ENCODE measurements at places on chromosomes 5 and 9.

GRCh38 chr9:87372356-87372851 lies 125.3 kb upstream of the DAPK1 start:
- DNase-seq: no peak

DNA sequence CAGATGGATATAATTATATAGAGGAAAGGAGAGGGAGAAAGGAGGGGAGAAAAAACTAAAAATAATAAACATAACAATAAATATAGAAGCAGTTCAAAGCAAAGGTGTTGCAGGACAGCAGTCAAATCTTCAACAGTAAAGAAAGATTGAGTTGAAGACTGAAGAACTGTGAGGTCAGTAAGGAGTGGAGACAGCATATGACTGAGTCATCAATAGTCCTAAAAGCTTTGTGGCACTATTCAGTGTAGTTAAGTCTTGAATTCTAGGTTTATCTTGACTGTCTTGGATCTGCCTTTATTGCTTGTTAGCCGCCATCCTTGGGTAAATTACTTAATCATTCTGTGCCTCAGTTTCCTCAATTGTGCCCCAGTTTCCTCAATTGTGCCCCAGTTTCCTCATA lies 137.0 kb downstream of the MRPS30 start:
- no peak for DNase-seq

- DNase-seq: no peak
Observed at GRCh38 chr9:105233873-105234272, 10.6 kb upstream of the SLC44A1 start.

DNA sequence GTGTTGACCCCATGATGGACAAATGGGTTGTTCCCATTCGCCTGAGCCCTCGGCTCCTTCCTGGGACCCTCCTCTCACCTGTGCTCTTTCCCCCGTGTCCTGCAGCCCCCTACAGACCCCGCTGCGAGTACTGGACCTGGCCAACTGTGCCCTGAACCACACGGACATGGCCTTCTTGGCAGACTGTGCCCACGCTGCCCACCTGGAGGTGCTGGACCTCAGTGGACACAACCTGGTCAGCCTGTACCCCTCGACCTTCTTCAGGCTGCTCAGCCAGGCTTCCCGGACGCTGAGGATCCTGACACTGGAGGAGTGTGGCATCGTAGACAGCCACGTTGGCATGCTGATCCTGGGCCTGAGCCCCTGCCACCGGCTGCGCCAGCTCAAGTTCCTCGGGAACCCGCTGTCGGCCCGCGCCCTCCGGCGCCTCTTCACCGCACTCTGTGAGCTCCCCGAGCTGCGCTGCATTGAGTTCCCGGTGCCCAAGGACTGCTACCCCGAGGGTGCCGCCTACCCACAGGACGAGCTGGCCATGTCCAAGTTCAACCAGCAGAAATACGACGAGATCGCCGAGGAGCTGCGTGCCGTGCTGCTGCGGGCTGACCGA lies 3.4 kb downstream of the LRRC14B start:
- no peak for DNase-seq

DNA sequence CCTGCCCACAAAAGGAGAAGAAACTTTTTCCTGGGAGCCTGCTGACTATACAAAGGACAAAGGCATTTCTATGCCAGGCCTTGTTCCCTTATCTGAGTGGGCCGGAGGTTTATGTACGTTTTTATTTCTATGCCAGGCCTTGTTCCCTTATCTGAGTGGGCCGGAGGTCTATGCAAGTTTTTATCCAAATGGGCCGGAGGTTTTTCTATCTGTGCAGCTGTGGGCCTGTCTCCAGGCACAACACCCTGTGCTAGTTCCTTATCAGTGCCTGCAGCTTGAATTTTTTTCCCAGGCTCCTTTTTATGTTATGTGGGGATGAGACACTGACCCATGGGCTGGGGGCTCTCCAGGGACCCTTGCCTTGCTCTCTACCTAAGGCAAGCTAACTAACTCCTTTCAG lies 5.5 kb downstream of the SLC25A2 start:
- DNase-seq: no peak

DNA sequence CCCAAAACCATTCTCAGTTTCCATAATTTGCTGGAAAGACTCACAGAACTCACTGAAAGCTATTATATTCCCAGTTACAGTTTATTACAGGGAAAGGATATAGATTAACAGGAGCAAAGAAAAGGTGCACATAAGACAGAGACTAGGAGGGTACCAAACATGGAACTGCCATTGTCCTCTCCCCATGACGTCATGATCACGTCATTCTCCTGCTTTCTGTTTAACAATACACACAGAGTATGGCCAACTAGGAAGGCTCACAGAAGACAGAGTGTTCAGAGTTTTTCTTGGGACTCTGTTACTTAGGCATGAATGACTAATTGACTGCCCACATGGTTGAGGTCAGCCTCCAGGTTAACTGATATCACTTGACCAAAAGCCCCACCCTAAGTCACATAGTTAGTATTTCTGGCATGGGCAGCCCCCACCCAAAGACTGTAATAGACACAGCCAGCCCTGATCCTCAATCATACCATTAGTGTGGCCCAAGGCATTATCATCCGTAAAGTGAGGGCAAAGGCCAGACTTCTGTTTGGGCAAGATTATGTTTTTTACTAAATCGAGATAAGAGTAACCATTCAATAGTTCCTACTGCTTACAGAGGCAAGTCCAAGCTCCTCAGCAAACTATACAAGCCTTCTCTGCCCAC lies 353.5 kb upstream of the POU5F2 start:
- no peak for DNase-seq

DNA sequence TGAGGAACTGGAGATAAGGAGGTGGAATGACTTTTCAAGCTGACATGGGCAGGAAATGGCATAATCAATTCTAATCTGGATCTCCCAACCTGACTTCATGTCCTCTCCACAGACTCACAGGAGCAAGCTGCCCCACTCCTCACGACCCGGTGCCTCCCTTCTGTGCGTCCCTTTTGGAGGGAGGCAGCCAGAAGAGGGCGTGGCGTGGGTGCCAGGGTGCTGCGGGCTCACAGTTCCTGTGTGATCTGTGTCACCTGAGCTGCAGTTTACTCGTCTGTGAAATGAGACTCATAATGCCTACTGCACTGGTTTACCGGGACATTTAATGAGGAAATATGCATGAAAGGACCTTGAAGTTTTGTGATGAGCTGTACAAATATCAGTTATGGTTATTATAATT lies 207.4 kb downstream of the DAB2IP start:
- DNase-seq: no peak

GRCh38 chr9:98210435-98210834 lies 18.0 kb upstream of the CORO2A start:
- DNase-seq: no peak

DNA sequence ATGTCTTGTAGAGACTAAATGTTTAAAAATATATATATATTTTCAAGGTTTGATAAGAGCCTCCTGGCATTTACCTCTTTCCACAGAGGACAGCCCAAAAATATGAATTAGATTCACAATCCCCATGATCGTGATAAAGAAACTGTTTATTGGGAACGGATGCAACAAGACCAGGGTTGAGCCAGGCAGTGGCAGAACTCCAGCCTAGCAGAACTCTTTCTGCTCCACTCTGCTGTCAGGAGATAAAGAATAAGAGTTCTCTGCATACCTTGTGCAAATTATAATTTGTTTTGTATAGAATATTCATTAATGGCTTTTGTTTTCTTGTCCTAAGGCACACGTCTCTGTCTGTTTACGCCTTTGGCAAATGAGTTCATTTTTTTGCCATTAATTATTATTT lies 472.2 kb downstream of the TUSC1 start:
- no peak for DNase-seq

DNA sequence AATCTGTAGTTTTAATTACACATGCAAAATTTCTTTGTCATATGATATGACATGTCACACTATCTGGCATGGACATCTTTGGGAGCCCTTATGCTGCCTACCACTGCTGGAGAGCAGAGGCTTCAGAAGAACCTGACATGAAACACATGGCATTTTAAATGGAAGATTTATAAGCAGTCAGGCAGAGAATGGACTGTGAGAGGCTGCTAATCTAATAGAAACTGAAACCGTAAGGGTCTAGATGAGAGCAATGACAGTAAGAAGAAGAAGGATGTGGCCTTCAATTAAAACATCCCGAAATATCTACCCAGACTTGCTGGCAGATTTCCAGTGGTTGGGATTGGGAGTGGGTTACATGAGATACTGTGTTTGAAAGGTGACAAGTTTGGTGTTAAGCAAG lies 149.8 kb downstream of the MACIR start:
- DNase-seq: no peak

DNA sequence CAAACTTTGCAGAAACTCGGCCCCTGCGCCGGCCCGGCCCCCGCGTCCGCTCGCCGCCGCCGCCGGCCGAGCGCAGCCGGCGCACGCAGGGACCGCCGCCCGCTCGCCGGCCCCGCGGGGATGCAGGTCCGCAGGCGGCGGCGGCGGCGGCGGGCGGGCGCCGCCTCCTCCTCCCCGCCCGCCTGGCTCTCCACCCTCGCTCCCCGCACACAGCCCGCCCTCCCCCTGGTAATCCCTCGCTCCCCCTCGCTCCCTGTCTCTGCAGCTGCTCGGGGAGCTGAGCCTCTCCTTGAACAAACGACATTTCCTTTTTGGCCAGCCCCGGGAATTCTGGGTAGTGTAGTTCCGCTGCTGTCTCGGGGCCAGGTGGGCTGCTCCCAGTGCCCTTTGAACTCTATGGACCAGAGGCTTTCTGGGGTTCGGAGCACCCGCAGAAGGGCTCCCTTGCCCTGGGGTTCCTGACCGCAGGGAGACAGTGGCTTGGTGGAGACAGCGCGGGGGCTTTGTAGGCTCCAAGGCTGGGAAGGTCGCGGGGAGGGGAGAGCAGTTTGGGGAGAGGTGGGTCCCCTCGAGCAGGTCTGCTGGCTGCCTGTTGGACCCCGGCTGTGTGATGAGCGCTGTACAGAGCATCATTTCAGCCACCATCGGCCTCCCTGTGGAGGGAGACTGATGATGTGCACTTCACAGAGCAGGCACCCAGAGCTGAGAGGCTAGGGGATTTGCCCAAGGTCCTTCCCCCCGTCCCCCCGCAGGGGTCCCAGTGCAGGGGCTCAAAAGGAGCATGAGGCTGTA lies 1.8 kb upstream of the FAM78A start:
- peak; percentile 72 for DNase-seq

DNA sequence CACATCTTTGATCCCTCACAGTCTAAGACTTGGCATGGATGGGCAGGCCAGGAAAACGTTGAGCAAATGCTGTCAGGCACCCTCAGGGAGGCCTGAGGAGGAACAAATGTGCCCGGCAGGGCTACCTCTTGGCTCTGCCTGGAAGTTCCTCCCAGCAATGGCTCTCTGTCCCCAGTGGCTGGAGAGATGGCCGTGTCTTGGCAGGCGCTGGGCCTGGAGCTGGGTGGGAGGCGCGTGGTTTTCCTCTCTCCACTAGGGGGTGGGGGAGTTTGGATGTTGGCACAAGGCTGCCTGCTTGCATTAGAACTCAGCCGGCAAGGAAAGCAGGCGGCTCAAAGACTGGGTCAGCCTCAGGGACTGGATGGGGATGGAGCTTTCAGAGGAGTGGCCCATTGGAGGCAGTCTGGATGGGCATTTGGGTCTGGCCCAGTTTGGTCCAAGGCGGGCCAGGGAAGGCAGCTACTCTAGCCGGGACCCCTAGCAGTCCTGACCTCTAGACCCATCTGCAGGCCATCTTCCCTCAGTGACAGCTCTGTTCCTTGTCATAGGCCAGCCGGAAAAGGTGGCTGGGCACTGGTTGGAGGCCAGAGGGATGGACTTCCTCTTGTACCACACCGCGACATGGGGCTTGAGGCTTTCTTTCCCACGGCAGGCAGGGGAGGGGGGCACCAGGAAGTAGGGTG lies 68.2 kb upstream of the STC2 start:
- DNase-seq: peak; percentile 7

DNA sequence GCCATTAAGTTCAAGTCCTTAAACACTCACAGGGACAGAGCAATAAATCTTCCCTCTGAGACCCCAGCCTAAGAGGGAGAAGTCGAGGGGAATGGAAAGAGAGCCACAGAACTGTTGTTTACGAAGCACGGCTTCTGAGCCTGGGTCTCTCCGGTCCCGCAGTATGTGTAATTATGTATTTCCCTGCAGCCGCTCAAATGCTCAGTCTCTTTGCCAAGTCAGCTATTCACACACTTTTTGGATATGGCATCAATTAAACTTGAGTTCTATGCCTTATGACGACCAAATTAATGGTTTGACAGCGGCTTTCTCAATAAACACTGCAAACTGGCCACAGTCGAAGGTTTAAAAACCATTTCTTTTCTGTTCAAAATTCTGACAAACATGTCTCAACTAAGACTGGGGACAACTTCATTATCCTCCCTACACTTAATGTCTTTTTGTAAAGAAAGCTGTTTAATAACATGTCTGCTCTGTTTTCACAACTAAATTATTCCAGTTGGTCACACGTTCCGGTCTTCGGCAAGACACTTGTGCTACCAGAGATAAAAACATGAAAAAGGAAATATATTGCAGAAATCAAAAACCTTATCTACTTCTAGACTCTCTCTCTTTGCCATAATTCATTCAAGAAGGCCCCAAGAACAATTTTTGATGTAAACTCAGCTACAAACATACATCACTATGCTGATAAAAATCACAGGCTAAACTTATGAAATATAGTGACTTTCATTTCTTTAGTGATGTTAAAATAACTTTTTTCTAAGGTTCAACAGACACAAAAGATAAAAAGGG lies 203.2 kb downstream of the GAPVD1 start:
- no peak for DNase-seq

DNA sequence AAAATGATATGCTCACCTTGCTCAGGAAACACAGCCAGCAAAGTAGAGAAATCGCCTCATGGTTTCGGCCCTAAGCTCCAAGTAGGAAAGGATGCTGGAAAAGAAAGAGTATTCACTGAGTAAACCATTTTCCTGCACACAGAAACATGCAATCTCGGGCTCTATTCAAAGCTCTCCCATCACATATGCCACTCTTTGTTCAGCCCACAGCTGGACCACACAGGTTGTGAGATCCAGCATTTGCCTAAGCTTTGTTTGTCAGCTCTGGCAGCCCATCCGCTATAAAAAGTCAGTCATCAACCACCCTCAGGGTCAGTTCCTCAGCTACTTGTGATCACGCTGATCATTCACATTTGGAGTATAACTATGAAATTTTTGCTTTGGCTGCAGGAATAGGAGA lies 96.5 kb upstream of the SMARCA2 start:
- no peak for DNase-seq

GRCh38 chr5:151221574-151221973 lies 2.3 kb downstream of the CCDC69 start:
- no peak for DNase-seq

DNA sequence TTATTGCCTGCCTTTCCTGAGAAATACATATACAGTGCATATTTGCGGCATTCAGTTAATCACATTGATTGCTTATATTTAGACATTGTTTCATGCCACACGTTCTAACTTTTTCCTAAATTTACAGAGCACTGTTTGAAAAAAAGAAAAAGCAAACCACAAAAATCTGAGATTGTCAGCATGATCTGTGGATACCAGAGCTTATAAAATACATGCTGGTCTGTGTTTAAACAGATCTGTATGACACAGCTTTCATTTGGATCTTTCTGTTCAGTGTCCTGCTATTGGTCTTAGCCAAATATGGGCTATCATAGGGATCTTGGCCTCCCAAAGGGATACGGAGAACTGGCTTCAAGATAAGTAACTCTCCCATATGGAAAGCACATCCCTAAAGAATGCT lies 20.2 kb downstream of the ALDH1A1 start:
- DNase-seq: no peak

All from SW 1271 (cell line).